ENCODE measurements at places on chromosomes 12 and 14.

- no peak for DNase-seq
Observed at GRCh38 chr14:102914474-102915291, 7.8 kb upstream of the AMN start.

DNA sequence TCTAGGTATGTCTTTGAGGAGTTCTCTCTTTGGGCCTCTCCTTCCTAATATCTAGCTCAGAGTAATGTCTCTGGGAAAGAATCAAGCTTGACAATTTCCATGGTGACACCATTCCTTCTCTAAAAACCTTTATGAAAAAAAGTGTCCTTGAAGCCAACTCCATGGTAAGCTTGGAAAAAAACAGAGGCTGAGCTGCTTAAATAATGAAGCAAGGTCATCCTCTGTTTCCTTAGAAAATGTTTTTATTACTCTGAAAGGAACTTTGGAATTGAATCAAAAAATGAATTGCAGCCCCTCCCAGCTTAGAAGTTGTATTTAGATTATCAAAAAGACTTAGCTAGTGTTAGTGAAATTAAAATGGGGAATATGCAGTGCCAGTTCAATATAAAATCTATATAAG, 166.1 kb upstream of the KITLG start:
- no peak for DNase-seq

DNA sequence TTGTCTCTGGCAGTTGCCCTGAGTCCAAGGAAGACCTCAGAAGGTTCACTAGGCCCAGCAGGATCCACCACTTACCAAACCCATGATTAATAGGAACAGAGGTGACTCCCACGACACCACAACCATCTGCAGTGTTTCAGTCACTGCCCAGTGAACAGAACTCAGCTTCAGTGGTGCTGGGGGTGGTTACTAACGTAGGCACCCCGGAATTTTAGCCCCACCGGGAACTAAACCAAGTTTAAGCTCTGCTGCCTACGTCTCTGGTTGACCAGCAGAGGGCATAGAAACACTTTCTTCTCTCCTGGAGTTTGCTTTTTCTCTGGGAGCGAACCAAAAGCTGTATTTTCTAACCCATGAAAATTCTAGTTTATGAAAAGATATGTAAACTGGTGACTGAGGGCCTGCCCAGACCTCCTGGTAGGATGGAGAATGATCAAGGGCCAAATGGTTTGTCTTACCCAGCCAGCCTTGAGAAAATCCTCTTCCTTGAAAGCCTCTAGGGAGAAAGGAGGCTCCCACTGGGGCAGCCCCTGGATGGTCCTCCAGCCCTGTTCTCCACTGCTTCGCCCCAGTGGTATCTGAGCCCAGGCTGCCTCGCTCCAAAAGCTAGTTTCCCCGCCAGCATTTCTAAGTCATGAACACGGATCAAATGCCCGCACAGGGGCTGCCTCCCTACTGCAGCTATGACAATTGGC, 379.8 kb downstream of the DPF3 start:
- DNase-seq: no peak

- DNase-seq: no peak
Observed at GRCh38 chr14:58415636-58416547, 11.4 kb downstream of the TIMM9 start.

GRCh38 chr12:77010691-77011548, 54.4 kb downstream of the E2F7 start:
- DNase-seq: peak; percentile 41

DNA sequence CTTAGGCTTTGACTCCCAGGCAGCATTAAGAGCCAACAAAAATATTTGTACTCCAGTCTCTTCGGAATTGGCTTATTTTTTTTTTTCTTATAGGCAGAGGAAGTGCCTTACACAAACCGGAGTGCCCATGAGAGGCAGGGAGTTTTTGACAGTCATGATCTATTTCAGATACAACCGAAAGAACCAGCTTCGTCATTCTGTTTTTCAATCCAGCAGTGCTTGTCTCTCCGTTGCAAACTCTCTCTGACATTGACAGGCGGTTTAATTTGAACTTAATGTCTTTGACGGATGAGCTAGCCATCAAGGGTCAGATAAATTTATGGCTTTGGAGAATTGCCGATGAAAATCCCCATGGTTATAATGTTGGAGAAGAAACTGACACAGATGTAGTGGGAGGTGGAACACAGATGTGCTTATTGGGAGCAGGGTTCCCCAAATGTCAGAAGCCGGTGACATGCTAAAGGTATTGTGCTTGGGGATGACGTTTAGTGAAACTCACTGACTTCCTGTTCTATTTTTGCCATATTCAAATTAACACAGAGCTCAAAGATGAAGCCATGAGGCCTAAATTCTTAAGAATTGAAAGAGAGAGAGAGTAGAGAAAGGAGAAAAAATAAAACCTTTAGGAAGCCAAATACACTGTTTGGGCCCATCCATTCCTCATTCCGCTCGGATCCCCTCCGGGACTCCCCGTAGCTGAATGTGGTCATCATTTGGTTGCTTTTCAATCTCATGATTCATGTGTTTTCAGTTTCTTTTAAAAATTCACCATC, 59.7 kb downstream of the PLXNC1 start:
- peak; percentile 63 for DNase-seq

- DNase-seq: no peak
Observed at GRCh38 chr12:80698256-80698655, 9.2 kb upstream of the MYF6 start.

DNA sequence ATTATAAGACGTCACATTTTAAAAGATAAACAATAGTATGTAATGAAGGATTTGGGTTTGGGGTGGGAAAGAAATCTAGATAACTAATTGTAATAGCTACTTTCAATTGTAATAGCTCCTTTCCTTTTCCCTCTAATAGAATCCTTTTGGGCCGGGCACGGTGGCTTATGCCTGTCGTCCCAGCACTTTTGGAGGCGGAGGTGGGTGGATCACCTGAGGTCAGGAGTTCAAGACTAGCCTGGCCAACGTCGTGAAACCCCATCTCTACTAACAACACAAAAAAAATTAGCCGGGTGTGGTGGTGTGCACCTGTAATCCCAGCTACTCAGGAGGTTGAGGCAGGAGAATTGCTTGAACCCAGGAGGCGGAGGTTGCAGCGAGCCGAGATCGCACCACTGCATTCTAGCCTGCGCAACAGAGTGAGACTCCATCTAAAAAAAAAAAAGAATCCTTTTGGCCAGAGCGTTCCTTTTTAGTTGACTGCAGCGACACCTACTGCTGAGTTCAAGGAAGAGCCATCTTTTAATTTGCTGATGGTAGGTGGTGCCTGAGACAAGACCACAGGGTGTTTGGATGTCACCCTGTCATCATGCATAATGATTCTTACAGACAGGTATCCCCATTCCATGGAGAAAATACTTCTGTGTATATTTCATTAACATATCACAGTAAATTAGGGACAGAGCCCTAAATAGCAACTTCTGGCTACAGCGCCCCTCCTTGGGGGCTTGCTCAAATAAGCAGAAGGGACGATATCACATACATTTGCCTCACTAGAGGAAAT, 79.5 kb downstream of the ARMH4 start:
- DNase-seq: peak; percentile 51

DNA sequence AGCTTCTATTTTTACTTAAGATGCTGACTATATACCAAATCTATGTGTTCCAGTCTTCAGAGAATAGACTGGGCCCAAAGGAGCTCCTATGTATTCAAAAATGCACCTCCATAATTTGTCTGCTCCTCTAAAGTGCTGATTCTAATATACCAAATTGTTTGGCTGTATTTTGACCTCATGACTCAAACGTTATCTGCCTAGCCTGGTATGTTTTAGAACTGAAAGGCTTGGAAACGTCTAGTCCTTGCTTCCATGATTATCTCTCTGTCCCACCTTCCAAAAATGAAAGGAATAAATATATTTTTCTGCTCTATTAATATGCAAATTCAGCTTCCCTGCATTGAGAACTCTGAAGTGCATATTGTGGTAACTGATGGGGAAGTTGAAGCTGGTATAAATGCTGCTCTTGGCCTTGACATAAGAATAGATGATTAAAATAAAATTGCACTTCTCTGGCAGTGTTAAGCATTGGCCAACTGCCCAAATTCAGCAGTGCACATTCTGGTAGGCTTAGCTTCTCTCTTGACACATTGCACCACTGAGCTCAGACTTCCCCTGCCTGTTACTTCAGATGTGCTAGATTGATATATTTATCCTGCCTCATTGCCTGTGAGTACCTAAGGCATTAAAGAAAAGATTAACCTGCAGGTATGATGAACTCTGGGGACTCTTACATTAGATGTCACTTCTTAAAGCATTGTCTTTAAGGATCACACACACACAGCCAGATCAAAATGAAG, 882.3 kb downstream of the RPS29 start:
- DNase-seq: no peak

GRCh38 chr14:56874375-56874774, 64.1 kb upstream of the OTX2 start:
- DNase-seq: peak; percentile 4

GRCh38 chr12:89062996-89063395, 289.3 kb downstream of the DUSP6 start:
- no peak for DNase-seq

- DNase-seq: no peak
Observed at GRCh38 chr12:121181181-121181580, 28.7 kb upstream of the P2RX4 start.

DNA sequence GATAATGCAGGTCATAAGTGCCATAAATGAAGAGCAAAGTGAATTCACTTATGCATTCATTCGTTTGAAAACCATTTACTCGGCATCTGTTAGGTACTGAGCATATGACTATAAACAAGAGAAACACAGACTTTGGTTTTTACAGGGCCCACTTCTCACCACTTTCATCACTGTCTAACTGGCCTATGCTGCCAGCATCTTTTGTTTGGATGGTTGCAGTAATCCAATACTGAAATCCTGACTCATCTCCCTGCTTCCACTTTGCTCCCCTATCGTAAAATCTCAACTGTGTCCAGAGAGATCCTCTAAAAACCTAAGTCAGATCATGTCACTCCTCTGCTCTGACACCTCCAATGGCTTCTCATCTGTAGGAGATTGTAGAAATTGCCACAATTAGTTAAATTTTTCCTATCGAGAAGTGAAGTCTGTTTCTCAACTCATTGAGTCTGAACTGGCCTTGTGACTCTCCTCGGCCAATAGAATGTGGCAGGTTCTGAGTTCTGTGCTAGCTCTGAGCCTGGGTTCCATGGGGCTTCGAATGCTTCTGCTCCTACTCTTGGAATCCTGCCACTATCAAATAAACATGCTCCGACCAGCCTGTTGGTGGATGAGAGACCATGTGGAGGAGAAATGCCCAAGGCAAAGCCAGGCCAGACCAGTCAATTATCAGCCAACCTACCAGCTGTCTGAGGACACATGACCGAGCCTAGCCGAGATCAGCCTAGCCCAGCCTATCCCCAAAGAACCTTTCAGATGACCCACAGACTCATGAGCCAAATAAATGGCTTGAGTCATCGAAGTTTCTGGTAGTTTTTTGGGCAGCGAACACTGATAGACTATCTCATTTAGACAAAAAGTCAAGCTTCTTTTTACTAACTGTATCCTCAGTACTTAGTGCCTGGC, 2.2 kb upstream of the BATF start:
- no peak for DNase-seq

- DNase-seq: no peak
Observed at GRCh38 chr12:32902287-32902997, 5.9 kb upstream of the PKP2 start.

DNA sequence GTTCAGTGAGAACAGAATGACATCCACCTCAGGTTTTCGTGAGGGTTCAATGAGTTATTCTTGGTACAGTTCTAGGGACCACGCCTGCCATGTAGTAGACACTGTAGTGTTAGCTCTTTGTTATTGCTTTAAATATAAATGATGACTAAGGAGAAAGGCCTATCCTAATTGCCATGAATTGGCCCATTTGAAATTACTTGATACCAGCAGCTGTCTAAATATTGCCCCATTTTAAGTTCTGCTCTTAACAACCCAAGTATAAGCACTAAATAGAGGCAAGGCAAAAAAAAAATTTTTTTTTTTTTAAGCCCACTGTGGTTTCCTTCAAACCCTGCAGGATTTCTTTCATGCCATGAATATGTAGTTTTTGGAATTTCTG, 84.5 kb downstream of the BORCS5 start:
- no peak for DNase-seq

DNA sequence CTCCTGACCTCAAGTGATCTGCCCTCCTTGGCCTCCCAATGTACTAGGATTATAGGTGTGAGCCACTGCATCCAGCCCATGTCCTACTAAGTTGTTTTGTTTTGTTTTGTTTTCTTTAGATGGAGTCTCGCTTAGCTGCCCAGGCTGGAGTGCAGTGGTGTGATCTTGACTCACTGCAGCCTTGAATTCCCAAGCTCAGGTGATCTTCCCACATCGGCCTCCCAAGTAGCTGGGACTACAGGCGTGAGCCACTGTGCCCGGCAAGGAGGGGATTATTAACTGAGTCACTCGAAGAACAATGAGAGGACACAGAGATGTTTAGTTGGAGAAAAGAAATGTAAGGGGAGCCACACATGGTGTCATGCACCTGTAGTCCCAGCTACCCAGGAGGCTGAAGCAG, 18.0 kb upstream of the ERBB3 start:
- no peak for DNase-seq

DNA sequence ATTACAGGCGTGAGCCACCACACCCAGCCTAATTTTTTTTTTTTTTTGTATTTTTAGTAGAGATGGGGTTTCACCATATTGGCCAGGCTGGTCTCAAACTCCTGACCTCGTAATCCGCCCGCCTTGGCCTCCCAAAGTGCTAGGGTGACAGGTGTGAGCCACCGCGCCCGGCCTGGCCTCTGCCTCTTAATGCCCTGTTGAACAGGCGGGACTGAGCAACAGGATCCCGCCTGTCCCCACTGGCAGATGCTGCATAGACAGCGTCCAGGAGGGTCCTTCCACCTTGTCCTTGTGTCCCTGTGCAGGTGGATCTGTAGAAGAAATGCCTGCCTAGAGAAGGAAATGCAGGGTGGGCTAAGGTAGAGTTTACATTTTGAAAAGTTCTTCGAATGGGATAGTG, 5.7 kb downstream of the PGAM5 start:
- no peak for DNase-seq

- no peak for DNase-seq
Observed at GRCh38 chr14:36724162-36724561, 62.5 kb downstream of the PAX9 start.

DNA sequence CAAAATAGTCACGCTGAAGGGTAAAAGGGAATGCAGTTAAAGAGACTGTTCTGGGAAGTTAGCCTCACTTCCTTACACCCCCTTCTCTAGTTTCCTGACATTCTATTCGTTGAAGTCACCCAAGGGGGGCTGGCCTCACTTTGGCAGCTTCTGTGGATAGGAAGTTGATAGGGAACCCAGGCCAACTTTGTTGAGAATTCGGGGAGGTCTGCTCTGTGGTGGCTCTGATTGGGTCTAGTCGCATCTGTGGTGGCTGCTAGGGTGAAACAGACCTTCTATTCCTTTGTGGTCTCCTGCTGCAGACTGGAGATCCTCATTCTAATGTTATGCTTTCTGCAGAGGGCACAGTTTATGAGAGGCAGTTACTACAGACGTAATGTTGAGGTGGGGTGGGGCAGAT, 28.8 kb upstream of the GZMB start:
- no peak for DNase-seq
